ENCODE measurements at places on chromosomes 16 and 17. TPM values are rescaled to one million over a fixed set of nuclear protein-coding genes. Genes with fewer than 3 reads are reported as not detected.

The AATF gene
- total RNA-seq = 59.0 TPM

The HOXB3 gene
- 18.9 TPM for total RNA-seq

The MRPL58 gene
- total RNA-seq = 17.3 TPM

The NOD2 gene
- total RNA-seq = 16.1 TPM

The COX10 gene
- 11.0 TPM for total RNA-seq

The SLC7A6OS gene
- total RNA-seq = 30.1 TPM

The C16orf74 gene
- total RNA-seq = 13.6 TPM

The TBC1D3D gene
- not detected for total RNA-seq

DNA sequence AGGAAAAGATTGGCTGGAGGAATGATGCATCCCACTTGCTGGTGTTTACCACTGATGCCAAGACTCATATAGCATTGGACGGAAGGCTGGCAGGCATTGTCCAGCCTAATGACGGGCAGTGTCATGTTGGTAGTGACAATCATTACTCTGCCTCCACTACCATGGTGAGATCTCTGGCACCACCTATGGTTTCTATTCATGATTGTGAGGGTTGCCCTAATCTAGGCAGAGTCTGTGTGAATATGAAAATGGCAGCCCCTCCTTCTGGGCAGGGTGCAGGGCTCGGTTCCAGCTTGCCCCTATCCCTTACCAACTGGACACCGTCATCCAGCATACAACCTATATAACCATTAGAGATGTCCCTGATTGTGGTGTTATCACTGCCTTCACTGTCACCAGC, 33.4 kb downstream of the ITGB3 start:
- no peak for DNase-seq
- H3K4me1 ChIP-seq = peaks cover 10% of the 10 kb centered on the region
- no peaks in the 10 kb centered on the region for H3K27me3 ChIP-seq
- no peaks in the 10 kb centered on the region for H3K36me3 ChIP-seq
- no peak overlapping the region for H3K4me3 ChIP-seq

- peak overlapping the region; percentile 1 for H3K27ac ChIP-seq
- H3K4me3 ChIP-seq = no peak overlapping the region
- H3K27me3 ChIP-seq = no peaks in the 10 kb centered on the region
- no peak for DNase-seq
Measured at GRCh38 chr16:75733305-75734211, 7.3 kb upstream of the CPHXL start.

DNA sequence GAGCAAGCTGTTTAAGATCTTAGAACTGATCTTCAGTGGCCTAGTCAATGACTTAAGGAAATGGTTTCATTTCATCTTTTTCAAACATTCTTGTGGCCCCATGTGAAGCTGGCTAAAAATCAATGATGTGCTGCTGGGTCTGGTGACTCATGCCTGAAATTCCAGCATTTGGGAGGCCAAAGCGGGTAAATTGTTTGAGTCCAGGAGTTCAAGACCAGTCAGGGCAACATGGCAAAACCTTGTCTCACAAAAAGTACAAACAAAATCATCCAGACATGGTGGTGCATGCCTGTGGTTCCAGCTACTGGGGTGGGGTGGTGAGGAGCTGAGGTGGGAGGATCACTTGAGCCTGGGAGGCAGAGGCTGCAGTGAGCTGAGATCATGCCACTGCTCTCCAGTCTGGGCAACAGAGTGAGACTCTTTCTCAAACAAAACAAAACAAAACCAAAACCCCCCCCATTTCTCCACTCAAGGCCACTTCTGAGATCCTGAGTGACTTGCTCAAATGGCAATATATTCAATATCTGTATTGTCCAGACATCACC, 17.4 kb upstream of the COL1A1 start:
- no peak overlapping the region for H3K4me3 ChIP-seq
- no peak overlapping the region for H3K27ac ChIP-seq
- H3K4me1 ChIP-seq = no peaks in the 10 kb centered on the region
- no peak for DNase-seq

- H3K4me1 ChIP-seq = peaks cover 18% of the 10 kb centered on the region
- peak within 1 kb of the TSS; percentile 62 for H3K4me3 ChIP-seq
- H3K27me3 ChIP-seq = no peaks in the 10 kb centered on the region
- DNase-seq = no peak
- no peak within 1 kb of the TSS for H3K27ac ChIP-seq
Measured at GRCh38 chr16:90018652-90019542, at the start of gene DBNDD1. TSS of gene DBNDD1 (minus strand) at chr16:90019456. CDS start at chr16:90019341, 115 bp downstream.

DNA sequence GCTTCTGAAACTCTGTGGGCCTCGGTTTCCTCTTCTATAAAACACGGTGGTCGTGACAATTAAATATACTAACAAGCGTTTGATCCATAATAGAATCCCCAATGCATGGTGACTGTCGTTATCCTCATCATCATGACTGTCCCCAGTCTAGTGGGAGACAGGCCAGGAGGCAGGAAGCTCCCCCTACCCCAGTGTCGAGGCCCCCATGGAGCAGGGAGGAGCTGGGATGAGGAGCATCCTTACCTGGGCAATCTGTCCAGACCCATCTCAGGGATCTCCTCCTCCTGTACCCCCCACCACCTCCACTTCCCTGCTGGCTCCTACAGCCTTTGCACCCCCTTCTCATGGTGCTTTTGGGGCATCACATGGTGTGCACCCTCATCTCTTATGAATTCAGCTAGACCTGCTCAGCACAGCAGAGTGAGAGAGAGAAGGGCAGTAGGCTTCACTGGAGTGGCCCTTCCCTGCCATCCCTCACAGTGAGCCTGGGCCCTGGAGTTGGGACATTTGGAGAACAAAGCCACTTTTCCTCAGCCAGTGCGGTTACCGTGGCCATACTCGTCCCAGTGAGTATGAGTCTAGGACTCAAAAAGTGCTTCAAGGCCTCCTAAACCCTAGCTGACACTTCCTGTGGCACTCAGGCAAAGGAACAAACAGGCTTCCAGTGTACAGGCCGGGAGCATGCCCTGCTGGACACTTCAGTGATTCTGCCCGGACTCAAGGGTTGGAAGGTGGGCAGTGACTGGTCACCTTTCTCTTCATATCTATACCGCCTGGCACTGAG, 148.6 kb downstream of the CLEC16A start:
- H3K4me1 ChIP-seq = peaks cover 39% of the 10 kb centered on the region
- peak overlapping the region; percentile 76 for H3K27ac ChIP-seq
- no peaks in the 10 kb centered on the region for H3K27me3 ChIP-seq
- no peak overlapping the region for H3K4me3 ChIP-seq

DNA sequence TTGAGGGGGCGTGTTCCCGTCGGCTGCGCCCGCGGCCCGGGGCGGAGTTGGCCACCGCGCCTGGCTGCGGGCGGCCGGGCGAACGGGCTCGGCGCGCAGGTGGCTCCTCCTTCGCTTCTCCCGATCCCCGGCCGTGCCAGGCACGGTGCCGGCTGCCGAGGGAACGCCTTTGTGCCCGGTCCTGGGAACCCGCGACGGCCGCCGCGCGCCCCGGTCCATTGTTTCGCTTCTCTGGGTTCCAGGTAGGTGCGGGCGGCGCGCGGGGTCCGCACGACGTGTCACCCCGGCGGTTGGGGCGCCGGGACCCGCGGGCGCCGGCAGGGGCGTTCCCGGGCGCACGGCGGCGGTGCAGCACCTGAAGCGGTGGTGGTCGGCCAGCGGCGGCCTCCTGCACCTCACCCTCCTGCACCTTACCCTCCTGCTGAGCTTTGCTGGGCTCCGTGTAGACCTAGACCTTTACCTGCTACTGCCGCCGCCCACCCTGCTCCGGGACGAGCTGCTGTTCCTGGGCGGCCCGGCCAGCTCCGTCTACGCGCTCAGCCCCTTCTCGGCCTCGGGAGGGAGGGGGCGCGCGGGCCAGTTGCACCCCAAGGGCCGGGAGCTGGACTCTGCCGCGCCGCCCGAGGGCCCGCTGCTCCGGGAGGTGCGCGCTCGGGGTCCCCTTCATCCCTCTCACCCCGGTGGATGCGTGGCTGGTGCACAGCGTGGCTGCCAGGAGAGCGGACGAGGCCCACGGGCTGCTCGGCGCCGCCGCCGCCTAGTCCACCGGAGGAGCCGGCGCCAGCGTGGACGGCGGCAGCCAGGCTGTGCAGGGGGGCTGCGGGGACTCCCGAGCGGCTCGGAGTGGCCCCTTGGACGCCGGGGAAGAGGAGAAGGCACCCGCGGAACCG, 99.9 kb downstream of the EFCAB13 start:
- H3K4me3 ChIP-seq = peak overlapping the region; percentile 69
- DNase-seq = peak; percentile 75
- peaks cover 18% of the 10 kb centered on the region for H3K4me1 ChIP-seq
- H3K27me3 ChIP-seq = peaks cover 18% of the 10 kb centered on the region
- H3K36me3 ChIP-seq = peaks cover 4% of the 10 kb centered on the region

DNA sequence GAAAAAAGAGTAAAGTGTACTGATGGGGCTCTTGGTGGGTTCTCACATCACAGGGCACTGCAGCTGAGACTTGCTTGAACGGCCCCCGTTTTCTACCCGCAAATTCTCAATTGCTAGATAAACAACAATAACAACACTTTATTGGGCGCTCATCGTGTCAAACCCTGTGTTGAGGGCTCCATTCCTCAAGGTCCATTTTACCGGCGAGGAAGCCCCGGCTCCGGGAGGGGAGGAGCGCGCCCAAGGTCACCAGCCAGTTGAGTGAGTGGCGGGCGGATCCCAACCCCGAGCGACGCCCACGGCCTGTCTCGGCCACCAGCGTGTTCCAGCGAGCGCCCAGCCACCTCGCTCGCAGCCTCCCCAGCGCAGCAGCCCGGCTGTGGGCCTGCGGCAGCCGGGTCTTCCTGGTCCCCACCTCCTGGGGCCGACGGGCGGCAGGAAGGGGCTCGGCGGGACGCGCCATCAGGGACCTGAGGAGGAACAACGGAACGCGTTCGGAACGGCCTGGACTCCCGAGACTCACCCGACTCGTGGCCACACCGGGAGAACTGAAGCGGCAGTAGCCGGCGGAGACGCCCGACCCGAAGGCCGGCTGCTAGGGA, 373 bp downstream of the CMC2 start:
- H3K4me1 ChIP-seq = peaks cover 54% of the 10 kb centered on the region
- H3K27ac ChIP-seq = peak overlapping the region; percentile 99
- DNase-seq = peak; percentile 97
- H3K4me3 ChIP-seq = peak overlapping the region; percentile 83
- H3K36me3 ChIP-seq = no peaks in the 10 kb centered on the region
- no peaks in the 10 kb centered on the region for H3K27me3 ChIP-seq

DNA sequence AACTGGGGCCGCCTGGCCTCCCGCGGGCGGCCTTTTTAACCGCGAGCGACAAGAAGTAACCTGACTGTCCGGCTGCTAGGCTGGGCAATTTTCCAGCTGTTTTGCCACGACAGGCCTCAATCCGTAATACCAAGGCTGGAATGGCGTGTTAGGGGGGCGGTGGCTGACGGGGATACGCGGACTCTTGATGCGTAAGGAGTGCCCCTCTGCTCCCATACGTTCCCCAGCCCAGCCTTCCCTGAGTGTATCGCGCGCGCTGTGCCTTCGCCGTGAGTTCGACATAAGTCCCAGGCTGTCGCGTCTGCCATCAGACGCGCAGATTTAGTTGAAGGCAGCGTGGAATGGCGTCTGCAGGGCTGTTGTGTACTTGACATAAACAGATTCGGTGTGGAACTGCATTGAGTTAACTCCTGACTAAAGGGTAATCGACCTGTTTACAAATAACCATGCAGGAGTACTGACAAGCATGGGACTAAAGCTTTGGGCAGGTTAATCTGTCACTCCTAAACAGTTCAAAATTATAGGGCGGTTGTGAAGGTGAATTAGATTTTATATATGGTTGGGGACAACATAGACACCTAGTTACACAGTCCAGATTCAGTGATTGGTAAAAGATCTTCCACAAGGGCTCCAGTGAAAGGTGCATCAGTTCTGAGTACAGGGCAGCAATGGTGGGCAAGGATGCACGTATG, 16.6 kb upstream of the ERN1 start:
- H3K36me3 ChIP-seq = peaks cover 5% of the 10 kb centered on the region
- H3K27ac ChIP-seq = peak overlapping the region; percentile 96
- DNase-seq = peak; percentile 87
- H3K27me3 ChIP-seq = no peaks in the 10 kb centered on the region
- H3K4me1 ChIP-seq = peaks cover 15% of the 10 kb centered on the region

GRCh38 chr16:53457670-53458069, 23.4 kb downstream of the RBL2 start:
- H3K4me1 ChIP-seq = peaks cover 54% of the 10 kb centered on the region

DNA sequence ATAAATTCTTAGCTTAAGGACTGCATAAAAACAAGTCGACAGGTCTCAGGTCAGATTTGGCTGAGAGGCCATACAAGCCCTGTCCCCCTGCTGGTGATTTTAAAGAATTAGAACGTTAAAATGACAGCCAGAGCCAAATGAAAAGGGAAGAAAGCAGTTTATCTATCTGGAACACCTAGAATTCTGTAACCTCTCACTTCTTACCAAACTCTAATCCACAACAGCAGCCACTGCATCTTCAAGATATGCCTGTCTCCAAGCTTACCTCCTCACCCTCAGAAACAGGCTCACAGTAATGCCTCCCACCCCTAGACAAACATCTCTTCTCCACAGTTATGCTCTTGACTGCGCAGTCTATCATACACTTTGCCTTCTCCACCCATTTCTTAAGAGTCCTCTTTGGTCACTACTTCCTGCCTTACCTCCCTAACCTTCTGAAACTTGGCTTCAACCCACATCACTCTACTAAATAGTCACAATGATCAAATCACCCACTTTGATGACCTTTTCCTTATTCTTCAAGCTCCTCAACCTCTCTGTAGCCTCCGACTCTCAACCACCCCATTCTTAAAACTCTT, 14.2 kb downstream of the ANKFY1 start:
- no peak overlapping the region for H3K4me3 ChIP-seq
- no peak overlapping the region for H3K27ac ChIP-seq
- no peak for DNase-seq
- H3K27me3 ChIP-seq = no peaks in the 10 kb centered on the region
- peaks cover 41% of the 10 kb centered on the region for H3K4me1 ChIP-seq

- no peaks in the 10 kb centered on the region for H3K36me3 ChIP-seq
- H3K27ac ChIP-seq = peak overlapping the region; percentile 19
Measured at GRCh38 chr17:77474292-77474988, 333.7 kb downstream of the SEC14L1 start.

DNA sequence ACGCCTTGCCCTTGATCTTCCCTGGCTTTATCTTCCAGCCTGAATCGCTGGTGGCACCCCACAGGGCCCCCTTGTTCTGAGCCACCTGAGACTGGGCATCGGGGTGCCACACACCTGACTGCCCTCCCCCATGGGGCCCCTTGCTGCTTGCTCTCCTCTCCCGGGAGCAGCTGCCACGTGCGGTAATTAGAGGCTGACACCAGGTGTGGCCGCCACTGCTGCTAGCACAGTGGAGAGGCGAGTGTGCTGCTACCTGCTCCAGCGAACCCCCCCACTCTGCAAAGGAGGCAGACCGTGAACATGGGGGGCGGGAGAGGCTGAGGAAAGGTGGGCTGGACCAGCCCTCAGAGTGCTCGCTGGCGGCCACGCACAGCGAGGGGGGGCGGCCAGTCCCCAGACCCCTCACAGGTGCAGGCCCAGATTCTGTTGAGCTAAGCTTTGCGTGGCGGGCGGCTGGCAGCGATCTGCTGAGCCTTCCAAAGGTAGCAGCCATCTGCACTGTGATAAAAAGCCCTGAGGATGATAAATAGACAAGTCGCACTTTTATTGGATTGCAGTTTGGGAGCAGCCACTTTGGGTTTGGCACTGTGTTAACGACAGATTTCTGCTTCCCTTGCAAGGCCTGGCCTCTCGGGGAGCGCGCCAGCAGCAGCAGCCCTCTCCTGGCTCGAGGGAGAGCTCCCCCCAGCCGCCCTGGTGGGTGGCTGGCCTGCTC, 167.9 kb upstream of the GSE1 start:
- H3K4me3 ChIP-seq = no peak overlapping the region
- H3K36me3 ChIP-seq = no peaks in the 10 kb centered on the region
- peaks cover 19% of the 10 kb centered on the region for H3K4me1 ChIP-seq
- no peak for DNase-seq

- H3K36me3 ChIP-seq = no peaks in the 10 kb centered on the region
- H3K27me3 ChIP-seq = no peaks in the 10 kb centered on the region
- H3K27ac ChIP-seq = no peak overlapping the region
- no peak for DNase-seq
- H3K4me1 ChIP-seq = no peaks in the 10 kb centered on the region
Measured at GRCh38 chr16:13139661-13140241, 238.4 kb downstream of the SHISA9 start.
